Cortex of kidney (tissue), 1 donor: ENCODE measurements at places on chromosomes 1 and 21.

DNA sequence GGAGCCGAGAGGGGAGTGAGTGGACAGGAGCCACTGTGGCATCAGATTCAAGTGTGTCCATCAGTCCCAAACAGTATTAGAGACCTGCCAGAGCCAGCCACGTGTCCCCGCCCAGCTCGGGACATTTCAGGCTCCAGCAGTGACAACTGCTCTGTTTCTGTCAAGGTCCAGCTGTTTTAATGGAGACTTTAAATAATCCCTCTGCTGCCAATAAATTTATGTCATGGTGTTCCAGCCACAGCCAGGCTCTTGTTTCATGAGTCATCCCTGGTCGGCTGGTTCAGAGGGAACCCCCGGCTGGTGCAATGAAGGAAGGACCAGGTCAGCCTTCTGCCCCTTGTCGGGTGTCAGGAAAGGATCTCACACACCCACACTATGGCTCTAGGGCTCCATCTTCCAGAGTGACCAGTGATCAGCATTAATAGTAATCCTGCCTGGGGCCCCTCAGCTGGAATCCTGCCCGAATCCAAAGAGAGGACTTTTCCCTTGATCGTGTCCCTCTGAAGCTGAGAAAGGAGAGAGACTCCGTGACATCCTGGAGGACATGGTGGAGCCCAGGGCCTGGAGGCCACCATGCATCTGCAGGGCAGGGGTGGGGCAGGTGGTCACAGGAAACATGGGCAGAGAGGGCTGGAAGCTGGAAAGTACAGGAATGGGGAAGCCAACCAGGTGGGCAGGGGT is 197.3 kb downstream of the MATN1 start:
- DNase-seq = no peak

DNA sequence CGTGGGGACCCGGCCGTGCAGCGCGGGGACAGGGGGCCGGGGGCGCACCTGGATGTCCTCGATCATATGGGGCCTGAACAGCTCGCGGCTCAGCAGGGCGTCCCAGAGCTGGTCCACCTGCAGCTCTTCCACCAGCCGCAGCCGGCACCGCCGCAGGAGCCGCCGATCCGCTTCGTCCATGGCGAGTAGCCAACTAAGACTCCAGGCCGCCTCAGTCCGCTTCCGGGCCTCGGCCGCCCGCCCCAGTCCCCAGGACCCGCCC is at the start of gene CASP9:
Gene CASP9 (minus strand): TSS at position 195 of the 262 bp plus-strand sequence. CDS start 15 bp downstream, at position 180.
- DNase-seq = no peak

- DNase-seq = no peak
Observed at GRCh38 chr1:8076176-8076575, 50.1 kb upstream of the ERRFI1 start.

GRCh38 chr1:89842567-89843272 is 21.9 kb downstream of the LRRC8D start:
- DNase-seq = no peak

- DNase-seq = no peak
Observed at GRCh38 chr1:155160128-155160527, 13.0 kb downstream of the KRTCAP2 start.

- DNase-seq = no peak
Observed at GRCh38 chr1:173224280-173224892, 17.3 kb upstream of the TNFSF4 start.

- DNase-seq = no peak
Observed at GRCh38 chr1:211305044-211305443, 21.6 kb upstream of the TRAF5 start.

GRCh38 chr21:41737651-41738324 is 29.1 kb downstream of the RIPK4 start:
- DNase-seq = no peak

DNA sequence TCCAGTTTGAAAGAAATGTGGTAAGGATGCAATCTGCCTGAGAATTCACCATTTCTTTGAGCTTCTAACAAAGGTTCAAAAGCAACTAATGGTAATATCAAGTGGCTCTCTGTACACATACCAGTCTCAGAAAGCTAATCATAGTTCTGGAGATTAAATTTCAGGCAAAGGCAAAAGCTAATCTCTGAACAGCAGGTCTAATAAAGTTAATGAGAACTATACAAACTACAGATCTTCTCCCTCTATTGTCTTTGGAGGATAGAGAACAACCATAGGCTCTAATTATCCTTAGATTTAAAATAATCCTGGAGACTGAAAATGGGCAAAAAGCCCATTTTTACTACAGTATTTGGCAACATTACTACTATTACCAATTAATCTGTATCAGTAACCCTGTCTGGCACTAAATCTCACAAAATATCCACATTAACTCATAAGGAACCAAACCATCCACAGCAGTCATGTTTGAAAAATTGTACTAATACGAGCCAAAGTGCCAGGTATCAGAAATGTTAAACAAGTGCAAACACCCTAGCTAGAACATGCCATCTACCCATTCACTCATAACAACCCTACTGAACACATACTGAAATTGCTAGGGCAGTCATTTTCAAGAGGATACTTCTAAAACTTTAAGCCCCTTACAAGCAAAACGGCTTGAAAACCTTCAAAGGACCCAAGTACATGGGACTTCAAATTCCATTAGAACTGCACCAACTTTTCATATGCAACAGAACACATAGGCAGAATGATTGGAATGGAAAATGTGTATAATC is 4.8 kb downstream of the DIPK1A start:
- no peak for DNase-seq

DNA sequence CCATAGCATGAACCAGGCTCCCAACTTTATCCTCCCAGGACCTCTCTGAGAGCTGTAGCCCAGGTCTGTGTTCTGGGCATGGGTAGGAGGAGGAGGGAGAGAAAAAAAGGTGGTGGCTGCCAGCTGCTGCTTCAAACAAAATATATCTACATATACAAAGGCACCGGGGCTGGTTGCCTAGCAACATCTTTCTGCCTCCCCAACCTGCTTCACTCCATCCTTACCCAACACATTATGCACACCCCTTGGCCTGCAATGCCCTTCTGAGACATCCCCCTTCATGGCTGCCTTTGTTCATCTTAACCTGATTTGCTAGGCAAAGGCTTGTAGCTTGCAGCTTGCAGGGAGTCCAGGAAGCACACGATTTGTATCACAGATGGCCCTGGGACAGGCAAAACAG is 27.2 kb upstream of the ATP1A1 start:
- no peak for DNase-seq

- DNase-seq = no peak
Observed at GRCh38 chr1:100266741-100267140, 725 bp downstream of the RTCA start.

DNA sequence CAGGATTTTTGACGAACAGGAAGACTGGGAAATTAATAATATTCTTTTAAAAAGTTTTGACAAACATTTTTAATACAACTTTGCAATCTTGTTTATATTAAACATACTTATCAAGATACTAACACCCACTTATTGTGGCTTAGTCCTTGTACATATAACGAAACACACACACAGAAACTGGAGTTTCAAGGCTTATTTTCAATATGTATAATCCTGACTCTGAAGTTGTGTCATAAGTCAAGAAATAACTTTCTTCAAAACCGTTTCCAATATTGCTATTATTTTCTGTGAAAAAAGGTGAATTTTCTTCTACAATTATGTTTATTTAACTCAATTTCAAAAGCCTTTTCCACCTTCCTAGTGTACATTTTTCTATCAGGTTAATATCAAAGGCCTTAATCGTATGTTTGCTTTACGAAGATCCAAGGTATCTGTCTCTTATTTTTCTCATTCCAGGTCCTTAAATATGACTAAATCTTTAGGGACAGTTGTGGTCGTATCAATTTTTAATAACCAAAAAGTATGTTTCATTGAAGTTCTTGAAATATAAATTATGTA is 1.8 kb downstream of the CDKN2C start:
- no peak for DNase-seq

- DNase-seq = no peak
Observed at GRCh38 chr1:188406636-188407035, 1577.9 kb downstream of the PLA2G4A start.

- DNase-seq = no peak
Observed at GRCh38 chr1:98949166-98949565, 55.5 kb downstream of the PLPPR5 start.

DNA sequence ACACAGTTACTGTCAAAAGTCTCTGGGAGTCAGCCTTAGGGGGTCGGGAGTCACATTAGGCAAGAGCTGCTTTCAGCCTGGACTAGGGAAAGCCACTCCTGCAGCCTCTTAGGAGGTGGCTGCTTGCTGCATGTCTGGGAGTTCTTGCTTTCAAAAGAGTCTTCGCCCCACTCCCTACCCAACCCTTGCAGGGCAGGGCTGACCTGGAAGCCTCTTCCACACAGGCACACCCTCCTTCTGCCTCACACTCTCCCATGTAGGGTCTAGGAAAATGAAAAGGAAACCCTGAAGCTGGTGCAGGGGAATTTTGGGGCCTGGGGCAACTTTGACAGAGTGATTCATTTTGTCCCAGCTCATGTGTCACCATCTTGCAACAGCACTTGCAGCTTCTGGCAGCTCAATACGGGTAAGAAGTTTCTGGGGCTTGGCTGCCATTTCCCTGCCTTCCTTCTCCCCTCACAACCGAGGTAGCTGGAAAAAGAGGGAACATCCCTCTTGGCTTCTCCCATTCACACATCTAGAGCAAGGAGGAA is 37.3 kb downstream of the KCND3 start:
- no peak for DNase-seq

- DNase-seq = no peak
Observed at GRCh38 chr21:25896501-25897056, 161.8 kb downstream of the GABPA start.

- DNase-seq = no peak
Observed at GRCh38 chr21:43321111-43321510, 105.8 kb downstream of the SIK1 start.

- DNase-seq = no peak
Observed at GRCh38 chr1:164588516-164589341, 29.7 kb downstream of the PBX1 start.

DNA sequence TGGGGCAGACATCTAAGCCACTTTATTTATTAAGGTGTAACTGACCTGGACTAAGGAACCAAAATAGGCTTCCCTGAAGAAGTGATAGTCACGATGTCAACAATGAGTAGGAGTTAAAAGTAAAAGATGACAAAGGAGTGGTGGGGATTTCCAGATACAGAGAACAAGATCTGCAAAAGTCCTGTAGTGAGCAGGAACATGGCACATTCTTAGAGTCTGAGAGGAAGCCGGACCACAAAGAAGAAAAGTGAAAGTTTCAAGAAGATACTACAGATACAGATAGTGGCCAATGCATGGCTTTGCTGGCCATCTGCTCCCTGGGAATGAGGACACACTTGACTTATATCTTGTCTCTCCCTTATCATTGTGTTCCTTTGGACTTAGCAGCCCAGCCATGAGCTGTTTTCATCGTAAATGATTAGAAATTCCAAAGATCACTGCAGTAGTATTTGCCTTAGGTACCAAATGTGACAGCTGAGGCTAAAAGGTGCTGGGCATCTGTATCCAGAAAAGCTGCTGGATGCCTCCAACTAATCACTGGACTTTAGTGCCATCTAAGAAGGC is 302.4 kb upstream of the NR5A2 start:
- no peak for DNase-seq

DNA sequence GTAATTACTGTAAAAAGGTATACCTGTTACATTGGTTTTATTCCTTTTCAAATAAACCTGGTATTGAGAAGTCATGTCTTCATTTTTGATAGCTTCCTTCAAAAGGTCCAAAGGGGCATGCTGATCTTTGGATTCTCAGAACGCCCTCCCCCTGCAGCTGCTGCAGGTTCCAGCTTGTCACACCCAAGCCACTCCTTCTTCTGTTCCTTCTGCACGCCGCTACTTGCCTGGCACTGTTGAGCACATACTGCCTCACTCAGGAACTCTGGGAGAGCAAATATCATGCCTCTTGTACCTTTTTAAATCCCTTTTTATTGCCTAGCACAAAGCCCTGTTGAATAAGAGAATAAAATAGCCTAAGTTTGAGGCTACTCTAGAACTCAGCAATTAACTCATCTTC is 136.9 kb downstream of the BARHL2 start:
- DNase-seq = no peak

GRCh38 chr1:13983393-13983792 is 283.4 kb downstream of the PRDM2 start:
- DNase-seq = no peak

DNA sequence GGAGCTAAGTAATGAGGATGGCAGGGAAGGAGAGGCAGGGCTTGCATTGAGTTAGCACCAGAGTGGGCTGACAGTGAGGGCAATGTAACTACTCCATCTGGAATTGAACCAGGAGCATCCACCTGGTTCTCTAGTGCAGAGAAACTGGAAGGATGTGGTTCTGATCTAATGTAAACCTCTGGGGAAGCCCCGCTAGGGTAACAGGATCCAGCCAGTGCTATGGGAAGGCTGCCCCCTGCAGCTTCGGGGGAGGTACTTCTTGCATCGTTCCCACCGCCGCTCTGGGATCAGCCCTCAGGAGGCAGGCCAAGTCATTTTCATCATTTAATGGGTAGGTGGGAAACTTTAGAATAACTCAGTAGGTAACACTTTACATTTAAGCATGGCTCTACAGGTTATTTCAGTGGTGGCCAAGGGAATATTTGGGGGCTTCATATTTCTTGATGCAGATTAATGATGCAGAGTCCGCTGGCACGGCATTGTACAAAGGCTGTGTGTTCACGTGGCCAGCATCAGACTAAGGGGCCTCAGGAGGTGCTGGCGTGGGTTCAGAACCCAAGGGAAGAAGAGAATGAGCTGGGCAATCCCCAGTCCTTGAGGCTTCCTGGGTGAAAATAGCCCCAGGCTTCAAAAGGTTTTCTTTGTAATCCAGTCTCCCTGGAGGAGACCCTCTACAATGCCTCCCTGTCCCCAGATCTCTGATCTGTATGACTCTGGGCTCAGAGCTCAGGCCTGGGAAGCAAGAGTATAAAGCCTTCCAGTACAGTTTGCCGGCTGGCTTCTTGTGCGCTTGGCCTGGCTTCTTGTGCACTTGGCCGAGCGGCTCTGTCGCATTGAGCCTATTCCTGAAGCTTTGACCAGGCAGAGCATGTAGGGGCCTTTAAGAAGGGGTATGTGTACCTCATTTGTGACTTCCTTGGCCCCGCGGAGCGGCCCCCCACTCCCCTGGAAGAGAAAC is 26.4 kb upstream of the KAZN start:
- DNase-seq = no peak

DNA sequence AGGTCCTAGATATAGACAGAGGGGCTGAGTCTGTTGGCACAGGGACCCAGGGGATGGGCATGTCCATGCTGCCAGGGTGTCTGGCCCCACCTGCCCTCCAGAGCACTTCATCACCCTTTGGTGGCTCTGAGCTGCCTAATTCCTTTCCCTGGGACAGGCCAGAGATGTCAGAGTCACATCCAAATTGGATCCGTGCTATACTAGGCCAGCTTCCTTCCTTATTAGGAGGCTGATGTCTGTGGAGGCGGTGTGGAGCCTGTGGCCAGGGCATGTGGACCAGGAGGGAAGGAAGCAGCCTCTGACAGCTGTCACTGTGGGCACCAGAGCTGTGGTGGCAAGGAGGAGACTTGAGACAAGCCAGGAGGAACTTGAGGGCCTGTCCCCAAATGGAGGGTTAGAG is 77.7 kb upstream of the TMEM51 start:
- DNase-seq = no peak

GRCh38 chr1:28240024-28240423 is 4.1 kb downstream of the ATP5IF1 start:
- DNase-seq = no peak

GRCh38 chr1:160419838-160420169 is 19.4 kb downstream of the VANGL2 start:
- no peak for DNase-seq

- no peak for DNase-seq
Observed at GRCh38 chr21:46435786-46436227, 22.9 kb upstream of the DIP2A start.

- no peak for DNase-seq
Observed at GRCh38 chr1:116712510-116712909, 41.7 kb upstream of the CD2 start.
